ENCODE measurements at places on chromosomes 6 and 20. TPM values are rescaled to one million over a fixed set of nuclear protein-coding genes. Genes with fewer than 3 reads are reported as not detected.

- H3K36me3 ChIP-seq = no peaks in the 10 kb centered on the region
- no peak overlapping the region for H3K4me3 ChIP-seq
- no peak overlapping the region for H3K27ac ChIP-seq
- no peaks in the 10 kb centered on the region for H3K27me3 ChIP-seq
- no peak for DNase-seq
Observed at GRCh38 chr6:167020206-167020605, 21.0 kb downstream of the CEP43 start.

DNA sequence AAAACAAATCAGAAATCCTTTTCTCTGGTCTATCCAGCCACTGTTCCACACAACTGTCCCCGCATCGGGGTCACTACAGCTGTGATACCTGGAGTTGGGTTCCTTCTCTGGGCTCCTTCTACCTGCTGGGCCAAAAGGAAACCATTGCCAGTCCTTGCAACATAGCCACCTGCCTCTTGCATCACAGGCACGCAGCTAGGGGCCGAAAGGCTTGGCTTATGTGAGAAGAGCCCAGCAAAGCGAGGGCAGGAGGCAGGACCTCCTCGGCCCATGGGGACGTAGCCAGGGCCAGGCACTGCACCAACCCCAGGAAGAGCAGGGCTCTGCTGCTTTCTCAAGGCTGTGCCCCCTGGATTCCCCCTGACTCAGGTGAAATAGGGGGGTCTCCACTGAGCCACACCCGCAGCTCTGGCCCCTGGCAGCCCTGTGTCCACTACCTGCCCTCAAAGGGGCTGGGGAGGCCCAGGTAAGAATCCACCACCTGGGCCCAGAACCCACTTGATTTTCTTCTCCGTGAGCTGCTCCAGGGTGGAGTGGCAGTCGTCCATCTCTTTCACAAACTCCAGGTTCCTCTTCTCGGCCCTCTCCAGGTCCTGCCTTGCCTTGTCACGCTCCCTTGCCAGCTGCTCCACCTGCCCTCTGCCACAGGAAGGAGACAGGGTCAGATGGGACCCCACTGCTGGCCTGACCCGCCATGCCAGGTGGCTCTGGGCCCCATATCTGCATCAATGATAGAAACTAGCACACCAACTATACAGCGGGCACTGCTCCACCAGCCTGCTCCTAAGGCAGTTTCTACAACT is 88.9 kb downstream of the GINS1 start:
- no peak for DNase-seq
- H3K36me3 ChIP-seq = peaks cover 31% of the 10 kb centered on the region
- H3K4me1 ChIP-seq = no peaks in the 10 kb centered on the region
- no peak overlapping the region for H3K27ac ChIP-seq
- H3K4me3 ChIP-seq = no peak overlapping the region

LAMA2 gene
- total RNA-seq = 45.2 TPM

DNA sequence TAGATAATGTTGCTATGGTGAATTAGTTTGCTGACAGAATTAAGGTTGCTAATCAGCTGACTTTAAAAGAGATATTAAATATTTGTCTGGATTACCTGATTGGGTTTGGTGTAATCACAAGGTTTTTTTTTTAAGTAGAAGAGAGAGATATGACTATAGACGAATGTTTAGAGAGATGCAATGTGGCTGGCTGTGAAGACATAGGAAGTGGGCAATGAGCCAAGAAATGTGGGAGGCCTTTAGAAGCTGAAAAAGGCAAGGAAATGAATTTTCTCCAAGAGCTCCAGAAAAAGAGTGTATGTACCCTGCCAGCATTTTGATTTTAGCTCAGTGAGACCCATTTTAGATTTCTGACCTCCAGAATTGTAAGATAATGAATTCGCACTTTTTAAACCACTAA is 598.3 kb downstream of the PKHD1 start:
- H3K36me3 ChIP-seq = no peaks in the 10 kb centered on the region
- no peak overlapping the region for H3K27ac ChIP-seq
- no peaks in the 10 kb centered on the region for H3K4me1 ChIP-seq

- no peak overlapping the region for H3K27ac ChIP-seq
- no peak overlapping the region for H3K4me3 ChIP-seq
Observed at GRCh38 chr6:94478133-94479005, 1059.0 kb upstream of the EPHA7 start.

DNA sequence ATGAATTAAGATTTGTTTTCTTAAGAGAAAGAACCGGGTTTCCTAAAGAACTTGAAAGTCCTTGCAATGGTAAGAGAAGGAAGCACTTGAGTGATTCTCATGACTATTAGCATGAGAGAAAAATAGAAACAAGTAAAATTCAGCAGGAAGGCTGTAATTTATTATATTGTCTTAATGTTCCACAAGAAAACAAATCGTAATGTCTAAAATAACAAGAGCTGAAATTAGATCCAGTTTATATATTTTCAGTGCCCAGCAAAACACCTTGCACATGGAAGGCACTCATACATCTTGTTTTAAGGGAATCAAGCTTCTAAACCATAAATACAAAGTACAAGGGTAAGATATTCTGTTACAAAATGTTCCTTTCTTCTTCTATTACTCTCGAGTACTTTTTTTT is 229.4 kb upstream of the PLN start:
- no peak for DNase-seq
- peaks cover 5% of the 10 kb centered on the region for H3K4me1 ChIP-seq
- no peak overlapping the region for H3K4me3 ChIP-seq
- H3K27ac ChIP-seq = peak overlapping the region; percentile 91
- no peaks in the 10 kb centered on the region for H3K27me3 ChIP-seq

GRCh38 chr6:159067334-159067733 is 22.5 kb upstream of the TAGAP start:
- no peaks in the 10 kb centered on the region for H3K4me1 ChIP-seq
- no peaks in the 10 kb centered on the region for H3K36me3 ChIP-seq
- DNase-seq = no peak
- H3K27me3 ChIP-seq = no peaks in the 10 kb centered on the region

DNA sequence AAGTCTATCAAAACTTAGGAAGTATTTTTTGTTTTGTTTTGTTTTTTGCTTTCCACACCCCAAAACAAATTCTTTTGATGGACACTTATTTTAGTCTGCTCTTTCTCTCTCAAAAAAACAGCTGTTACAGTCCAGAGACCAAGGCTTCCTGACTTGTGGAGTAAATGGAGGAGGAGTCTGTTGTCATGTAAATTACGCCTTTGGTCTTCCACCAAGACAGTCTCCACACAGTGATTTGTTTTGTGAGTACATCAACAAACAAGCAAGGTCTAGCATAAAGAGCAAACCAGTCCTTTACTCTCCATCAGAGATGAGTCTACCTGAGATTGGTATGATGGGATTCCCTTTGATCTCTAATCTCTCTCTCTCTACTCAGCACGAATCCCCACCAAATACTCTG is 588.0 kb upstream of the ARID1B start:
- no peaks in the 10 kb centered on the region for H3K36me3 ChIP-seq
- no peak overlapping the region for H3K27ac ChIP-seq
- no peak overlapping the region for H3K4me3 ChIP-seq
- H3K27me3 ChIP-seq = no peaks in the 10 kb centered on the region
- H3K4me1 ChIP-seq = no peaks in the 10 kb centered on the region
- DNase-seq = no peak

- H3K27me3 ChIP-seq = peaks cover 5% of the 10 kb centered on the region
- H3K4me3 ChIP-seq = no peak overlapping the region
- peaks cover 5% of the 10 kb centered on the region for H3K4me1 ChIP-seq
- no peaks in the 10 kb centered on the region for H3K36me3 ChIP-seq
Observed at GRCh38 chr20:1224205-1224890, 1.5 kb upstream of the RAD21L1 start.

GRCh38 chr6:85126485-85127167 is 323.3 kb upstream of the NT5E start:
- no peaks in the 10 kb centered on the region for H3K36me3 ChIP-seq
- H3K27me3 ChIP-seq = no peaks in the 10 kb centered on the region
- H3K27ac ChIP-seq = no peak overlapping the region
- DNase-seq = peak; percentile 68
- H3K4me3 ChIP-seq = no peak overlapping the region

- H3K27ac ChIP-seq = no peak overlapping the region
- no peaks in the 10 kb centered on the region for H3K27me3 ChIP-seq
- peaks cover 4% of the 10 kb centered on the region for H3K4me1 ChIP-seq
- no peak for DNase-seq
- no peaks in the 10 kb centered on the region for H3K36me3 ChIP-seq
Observed at GRCh38 chr6:150622941-150623874, 23.5 kb downstream of the PLEKHG1 start.

DNA sequence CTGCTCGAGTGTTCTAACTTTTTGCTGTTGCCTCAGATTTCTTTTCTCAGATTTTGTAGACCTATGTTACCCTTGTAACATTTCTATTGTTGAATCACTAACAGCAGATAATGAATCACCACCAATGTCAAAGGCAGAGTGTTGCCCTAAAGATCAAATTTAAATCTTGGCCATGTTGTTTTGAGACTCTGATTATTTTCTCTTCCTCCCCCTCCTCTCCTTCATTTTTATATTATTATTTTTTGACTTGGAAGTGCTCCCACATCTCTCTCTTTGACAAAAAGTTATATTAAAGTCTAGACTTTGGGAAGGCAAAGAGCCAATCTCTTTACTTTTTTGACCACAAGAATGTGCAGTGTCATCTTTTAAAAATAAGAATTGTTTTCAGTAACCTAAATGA is 422.7 kb downstream of the NKAIN2 start:
- no peaks in the 10 kb centered on the region for H3K4me1 ChIP-seq
- no peaks in the 10 kb centered on the region for H3K27me3 ChIP-seq
- DNase-seq = no peak
- no peaks in the 10 kb centered on the region for H3K36me3 ChIP-seq
- H3K4me3 ChIP-seq = no peak overlapping the region
- no peak overlapping the region for H3K27ac ChIP-seq

CYP21A2 gene
- total RNA-seq = 14.0 TPM

SNAI1 gene
- total RNA-seq = 64.4 TPM

Measured in ascending aorta (tissue), 2 donors.